ENCODE measurements at places on chromosomes 7 and 10.
A peak's percentile ranks its signal among the peaks of the same experiment; 100 is the strongest.

GRCh38 chr10:119208553-119208940, 1.2 kb downstream of the GRK5 start:
- DNase-seq = no peak

DNA sequence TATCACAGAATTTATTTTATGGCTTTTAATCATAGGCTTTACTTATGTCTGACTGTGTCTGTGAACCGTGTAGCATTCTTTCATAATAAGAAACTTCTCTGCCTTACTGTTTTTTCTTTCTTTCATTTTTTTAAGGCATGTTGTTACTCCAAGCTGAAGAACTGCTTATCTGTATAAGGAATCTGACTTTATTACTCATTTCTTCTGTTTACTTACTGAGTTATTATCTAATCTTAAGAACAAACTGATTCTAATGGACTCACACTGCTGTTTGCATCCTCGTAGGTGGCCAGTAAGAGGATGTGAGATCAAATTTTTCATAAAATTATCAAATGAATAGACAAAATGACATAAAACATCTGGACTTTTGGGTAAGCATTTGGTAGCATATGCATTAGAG, 54.7 kb upstream of the DNAJC1 start:
- no peak for DNase-seq

DNA sequence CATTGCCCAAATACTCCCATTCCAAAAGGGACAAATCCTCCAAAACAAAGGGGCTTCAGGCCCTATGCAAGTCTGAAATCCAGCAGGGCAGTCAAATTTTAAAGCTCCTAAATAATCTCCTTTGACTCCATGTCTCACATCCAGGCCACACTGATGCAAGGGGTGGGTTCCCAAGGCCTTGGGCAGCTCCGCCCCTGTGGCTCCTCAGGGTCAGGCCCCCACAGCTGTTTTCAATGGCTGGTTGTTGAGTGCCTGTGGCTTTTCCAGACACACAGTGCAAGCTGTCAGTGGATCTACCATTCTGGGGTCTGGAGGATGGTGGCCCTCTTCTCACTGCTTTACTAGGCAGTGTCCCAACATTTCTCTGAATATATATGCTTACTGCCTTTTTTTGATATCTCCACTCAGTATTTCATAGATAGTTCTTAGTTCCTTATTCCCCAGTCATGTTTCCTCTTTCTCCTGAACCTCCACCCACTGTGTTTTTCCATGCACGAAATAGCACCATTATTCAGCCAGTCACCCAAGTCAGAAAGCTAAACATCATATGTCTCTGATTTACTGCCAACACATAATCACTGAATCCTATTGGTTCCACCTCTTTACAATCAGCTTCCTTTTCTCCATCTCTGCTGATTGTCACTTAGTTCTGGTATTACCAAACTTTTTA, 172.6 kb upstream of the CACNA2D1 start:
- DNase-seq = no peak

DNA sequence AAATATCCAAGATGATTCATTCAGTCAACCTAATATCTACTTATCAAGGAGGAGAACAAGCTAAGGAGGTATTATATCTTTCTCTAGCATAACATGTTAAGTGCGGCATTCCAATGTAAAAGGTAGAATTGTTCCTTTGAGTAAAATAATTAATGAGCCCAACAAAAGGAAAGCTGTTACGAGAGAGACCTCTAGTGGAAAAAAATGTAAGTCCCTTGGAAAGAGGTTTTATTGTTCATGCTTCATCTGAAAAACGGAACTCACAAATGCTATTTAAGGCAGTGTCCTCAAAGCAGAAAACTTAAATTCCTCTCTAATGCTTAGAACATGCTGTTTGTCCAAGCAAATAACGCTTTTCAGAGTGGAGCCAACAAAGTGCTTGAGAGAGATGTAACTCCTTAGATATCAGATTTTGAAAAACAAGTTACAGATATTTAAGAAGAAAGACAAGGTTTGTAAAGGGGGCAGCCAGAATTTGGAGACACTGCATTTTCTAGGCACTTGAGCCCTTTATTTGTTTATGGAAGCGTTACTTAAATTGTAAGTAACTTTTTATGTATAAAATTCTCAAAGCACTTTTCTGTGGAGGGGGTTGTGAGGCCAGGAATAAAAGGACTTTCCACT, 119.9 kb downstream of the TFEC start:
- peak; percentile 50 for DNase-seq

GRCh38 chr7:106562711-106563366, 98.1 kb downstream of the CCDC71L start:
- no peak for DNase-seq

GRCh38 chr10:88754287-88754686, 5.5 kb upstream of the LIPN start:
- DNase-seq = no peak

GRCh38 chr7:51344406-51345138, 28.0 kb upstream of the COBL start:
- no peak for DNase-seq

DNA sequence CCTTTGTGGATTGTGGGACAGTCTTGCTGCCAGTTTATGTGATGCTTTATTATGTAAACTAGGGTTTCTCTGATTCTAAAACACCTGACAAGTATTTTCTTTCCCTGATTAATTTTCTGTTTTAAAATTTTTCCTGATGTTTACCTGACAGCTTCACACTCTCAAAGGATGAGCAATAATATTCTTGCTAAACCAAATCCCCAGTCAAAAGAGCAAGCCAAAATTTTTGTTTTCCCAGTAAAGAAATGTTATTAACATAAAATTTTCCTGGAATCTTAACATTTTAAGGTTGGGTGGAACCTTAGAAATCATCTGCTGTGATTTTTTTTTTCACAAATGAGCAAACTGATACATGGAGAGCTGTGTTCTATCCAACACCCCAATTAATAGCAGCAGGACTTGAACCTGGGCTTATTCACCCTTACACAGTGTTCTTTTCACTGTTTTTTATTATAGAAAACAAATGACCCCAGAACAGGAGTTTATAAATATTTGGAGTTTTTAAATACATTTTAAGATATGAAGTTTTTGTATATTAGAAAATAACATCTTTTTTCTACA, 185.2 kb upstream of the VIPR2 start:
- DNase-seq = no peak

GRCh38 chr10:1215862-1216573, 159.8 kb downstream of the WDR37 start:
- no peak for DNase-seq

- peak; percentile 58 for DNase-seq
Observed at GRCh38 chr7:1664711-1665548, 5.1 kb upstream of the ELFN1 start.

GRCh38 chr10:122054048-122055025, 65.4 kb downstream of the TACC2 start:
- DNase-seq = peak; percentile 12

DNA sequence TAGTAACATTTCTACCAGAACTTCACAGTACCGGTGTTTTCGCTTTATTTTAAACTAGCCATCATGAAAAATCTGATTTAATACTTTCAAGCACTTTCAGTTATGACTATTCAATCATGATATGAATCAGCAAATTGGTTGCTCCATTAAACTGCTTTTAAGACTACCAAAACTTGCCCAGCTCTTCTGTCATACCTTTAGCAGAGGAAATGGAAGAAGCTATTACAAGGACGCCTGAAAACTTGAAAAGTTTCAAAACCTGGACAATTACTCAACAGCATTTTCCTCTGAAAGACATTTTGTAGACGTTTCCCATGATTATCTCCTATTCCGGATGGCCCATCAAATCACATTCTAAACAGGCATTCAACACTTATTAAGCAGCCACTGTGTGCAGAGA, 2.0 kb downstream of the JAZF1 start:
- DNase-seq = no peak

GRCh38 chr7:924541-925231, 29.8 kb downstream of the ADAP1 start:
- DNase-seq = no peak

GRCh38 chr7:30406664-30407425, 71.7 kb downstream of the NOD1 start:
- DNase-seq = no peak

DNA sequence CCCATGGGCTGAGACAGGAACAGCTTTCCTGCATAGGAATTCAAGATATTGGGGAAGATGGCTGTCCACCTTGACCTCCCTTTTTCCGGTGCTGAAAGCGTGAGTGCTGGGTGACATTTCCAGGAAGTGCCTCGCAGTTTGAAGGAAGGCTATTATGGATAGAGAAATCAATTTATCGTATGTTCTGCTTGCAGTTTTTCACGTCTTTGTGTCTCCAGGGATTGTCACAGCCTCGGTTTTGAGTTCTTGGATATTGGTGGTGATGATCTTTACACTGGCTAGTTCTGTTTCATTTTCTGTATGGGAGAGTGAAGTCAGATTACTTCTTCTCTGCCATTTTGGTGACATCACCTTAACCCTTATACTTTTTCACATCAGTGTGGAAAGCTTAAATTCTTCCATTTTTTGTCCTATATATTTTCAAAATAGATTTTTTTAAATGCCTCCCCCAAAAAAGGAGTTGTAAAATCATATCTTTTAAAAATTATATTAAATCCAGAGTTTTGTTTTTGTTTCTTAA, 102.5 kb upstream of the APBB1IP start:
- no peak for DNase-seq

GRCh38 chr10:7157091-7157490, 253.7 kb downstream of the SFMBT2 start:
- no peak for DNase-seq

GRCh38 chr7:91396-92175, 100.8 kb upstream of the FAM20C start:
- DNase-seq = no peak

DNA sequence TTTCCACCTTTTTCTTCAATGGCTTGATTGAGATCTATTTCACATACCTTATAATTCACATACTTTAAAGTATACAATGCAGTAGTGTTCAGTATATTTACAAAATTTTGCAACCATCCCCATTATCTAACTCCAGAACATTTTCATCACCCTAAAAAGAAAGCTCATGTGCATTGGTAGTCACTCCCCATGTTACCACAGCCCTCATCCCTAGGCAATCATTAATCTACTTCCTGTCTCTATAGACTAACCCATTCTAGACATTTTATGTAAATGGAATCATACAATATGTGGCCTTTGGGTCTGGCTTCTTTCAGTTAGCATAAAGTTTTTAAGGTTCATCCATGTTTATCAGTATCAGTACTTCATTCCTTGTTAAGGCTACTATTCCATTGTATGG, 214.2 kb downstream of the WDR11 start:
- DNase-seq = no peak
